ENCODE measurements at places on chromosomes 16 and 17. TPM values are rescaled to one million over a fixed set of nuclear protein-coding genes. Genes with fewer than 3 reads are reported as not detected.

- no peak for DNase-seq
Measured at GRCh38 chr16:21565861-21566669, 33.3 kb upstream of the METTL9 start.

- no peak for DNase-seq
Measured at GRCh38 chr16:88338111-88338510, 44.6 kb upstream of the ZNF469 start.

GRCh38 chr17:30351735-30352134, 17.9 kb upstream of the TMIGD1 start:
- DNase-seq: no peak

- no peak for DNase-seq
Measured at GRCh38 chr17:32155896-32156295, 13.6 kb downstream of the RHOT1 start.

DNA sequence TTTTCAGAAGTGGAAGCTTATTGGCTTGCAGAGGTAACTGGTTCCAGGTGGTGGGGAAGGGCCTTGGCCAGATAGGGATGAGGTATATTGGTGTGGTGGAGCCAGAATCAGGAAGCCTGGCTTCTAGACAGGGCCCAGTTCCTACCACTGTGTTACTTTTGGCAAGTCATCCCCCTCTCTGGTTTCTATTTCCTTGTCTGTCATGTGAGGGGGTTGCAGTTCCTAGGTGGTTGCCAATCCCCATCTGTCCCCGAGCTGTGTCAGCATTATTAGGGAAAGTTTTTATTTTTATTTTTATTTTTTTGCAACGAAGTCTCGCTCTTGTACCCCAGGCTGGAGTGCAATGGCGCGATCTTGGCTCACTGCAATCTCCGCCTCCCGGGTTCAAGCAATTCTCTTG, 3.0 kb downstream of the SMCR8 start:
- no peak for DNase-seq

DNA sequence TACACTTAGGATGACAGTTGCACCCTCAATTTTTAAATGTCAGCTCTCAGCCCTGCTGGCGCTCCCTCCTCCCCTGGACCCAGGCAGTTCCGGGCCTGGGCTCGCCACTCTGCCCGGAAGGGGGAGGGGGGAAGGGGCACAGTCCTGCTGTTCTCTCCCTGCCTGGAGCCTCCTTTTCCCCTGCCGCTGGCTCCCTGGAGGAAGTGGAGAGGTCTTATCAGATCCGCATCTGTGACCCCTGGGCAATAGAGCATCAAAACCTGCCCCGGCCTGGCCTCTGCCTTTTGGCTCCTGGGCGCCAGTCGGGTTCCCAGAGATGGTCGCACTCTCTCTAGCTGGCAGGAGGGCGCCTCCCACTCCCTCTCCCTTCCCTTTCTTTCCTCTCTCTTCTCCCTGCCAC, 149.3 kb downstream of the IRF8 start:
- DNase-seq: no peak

- no peak for DNase-seq
Measured at GRCh38 chr17:14690704-14691103, 389.8 kb downstream of the HS3ST3B1 start.

DNA sequence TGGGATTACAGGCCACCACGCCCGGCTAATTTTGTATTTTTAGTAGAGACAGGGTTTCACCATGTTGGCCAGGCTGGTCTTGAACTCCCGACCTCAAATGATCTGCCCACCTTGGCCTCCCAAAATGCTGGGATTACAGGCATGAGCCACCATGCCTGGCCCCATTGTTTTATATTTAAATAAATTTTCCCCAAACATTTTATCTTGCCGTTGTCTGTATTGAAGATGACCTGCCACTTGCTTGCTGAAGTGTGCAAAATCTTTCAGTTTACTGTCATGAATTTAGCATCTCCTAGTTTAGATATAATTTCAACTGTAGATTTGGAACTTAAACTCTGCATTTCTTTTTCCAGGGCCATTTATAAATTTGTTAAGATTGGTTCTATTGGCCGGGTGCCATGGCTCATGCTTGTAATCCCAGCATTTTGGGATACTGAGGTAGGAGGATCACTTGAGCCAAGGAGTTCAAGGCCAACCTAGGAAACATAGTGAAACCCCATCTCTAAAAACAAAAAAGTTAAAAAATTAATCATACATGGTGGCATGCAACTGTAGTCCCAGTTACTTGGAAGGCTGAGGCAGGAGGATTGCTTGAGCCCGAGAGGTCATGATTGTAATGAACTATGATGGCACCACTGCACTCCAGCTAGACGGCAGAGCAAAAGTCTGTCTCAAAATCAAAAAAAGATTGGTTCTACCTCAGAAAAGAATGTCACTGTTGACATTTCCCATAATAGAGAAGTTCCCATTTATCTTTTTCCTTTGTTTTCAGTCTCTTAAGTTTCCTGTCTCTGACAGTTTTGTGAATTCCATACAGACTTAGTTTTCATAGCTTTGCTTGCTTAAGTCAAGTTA, 84.4 kb downstream of the VMP1 start:
- no peak for DNase-seq

- DNase-seq: no peak
Measured at GRCh38 chr17:82674656-82675475, 23.6 kb downstream of the RAB40B start.

DNA sequence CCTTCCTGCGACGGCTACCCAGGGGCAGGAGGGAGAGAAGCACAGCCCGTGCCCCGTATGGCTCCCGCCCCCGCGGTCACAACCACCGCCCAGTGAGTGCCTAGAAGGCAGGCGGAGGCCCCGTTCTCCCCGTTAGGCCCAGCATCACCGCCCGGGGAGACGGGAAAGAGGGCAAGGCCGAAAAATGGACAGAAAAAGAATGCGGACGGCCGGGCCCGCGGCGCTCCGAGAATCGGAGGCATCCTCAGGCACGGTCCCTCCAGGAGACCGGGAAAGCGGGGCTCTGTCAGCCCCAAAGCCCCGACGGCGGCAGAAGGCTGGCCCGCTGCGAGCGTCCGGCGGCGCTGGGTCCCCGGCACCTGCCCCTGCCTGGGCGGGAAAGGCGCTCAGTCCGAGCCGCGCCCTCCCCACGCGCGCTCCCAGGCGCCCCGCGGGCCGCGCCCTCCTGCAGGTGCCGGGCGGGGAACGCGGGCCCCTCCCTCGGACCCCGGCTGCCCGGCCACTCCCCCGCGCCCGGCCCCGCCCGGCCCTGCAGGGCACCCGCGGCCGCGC, 407 bp downstream of the MCRIP1 start:
- peak; percentile 34 for DNase-seq

- DNase-seq: no peak
Measured at GRCh38 chr17:3890878-3891219, 2.0 kb downstream of the CAMKK1 start.

- DNase-seq: no peak
Measured at GRCh38 chr17:82327289-82327688, 6.3 kb downstream of the SECTM1 start.

DNA sequence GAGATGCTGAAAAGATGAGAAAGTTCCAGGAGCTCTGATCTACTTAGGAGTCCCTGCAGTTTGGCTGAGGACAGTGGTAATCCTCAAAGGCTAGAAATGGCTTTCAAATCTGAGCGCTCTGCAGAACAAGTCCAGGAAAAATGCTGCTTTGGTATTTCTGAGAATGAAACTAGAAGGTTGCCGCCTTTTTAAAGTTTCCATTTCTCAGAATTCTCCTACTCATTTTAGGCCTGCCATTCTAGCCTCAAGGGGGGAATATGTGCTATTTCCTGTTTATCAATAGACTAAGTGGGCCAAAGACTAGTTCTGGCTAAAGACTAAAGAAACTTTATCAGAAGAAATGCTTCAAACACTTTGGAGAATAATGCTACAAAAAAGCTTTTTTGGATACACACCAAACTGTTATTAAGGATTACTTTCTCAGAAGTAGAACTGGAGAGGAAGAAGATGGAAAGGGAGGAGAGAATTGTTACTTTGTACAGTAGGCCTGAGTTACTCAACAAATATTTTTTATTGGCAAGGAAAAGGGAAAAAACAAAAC, at the start of gene SLFN12L:
TSS of gene SLFN12L (minus strand) at position 78 of the 541 bp plus-strand sequence. CDS start 15,314 bp downstream, outside the sequence.
- no peak for DNase-seq

DNA sequence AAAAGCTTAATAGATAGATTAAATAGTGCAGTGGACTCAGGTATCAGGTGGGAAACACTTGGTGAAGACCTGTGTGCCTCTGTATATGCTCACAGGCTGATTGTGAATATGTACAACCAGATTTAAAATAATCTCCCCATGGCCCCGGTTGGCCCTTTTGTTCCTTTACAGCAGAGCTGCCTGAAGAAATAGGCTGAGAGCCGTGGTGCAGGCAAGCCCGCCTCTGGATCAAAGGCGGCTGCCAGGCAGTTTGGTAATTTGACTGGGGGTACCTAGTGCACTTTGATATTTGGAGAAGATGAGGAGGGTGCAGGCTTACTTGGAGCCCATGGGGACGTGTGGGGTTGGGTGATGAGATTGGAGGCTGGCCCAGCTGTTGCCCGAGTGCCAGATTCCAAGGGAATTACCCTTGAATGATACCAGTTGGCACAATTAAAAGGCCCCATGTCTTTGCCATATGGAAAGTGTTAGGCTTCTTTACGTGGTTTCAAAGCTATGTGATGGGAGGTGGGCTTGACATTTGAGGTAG, 5.0 kb downstream of the NKD1 start:
- no peak for DNase-seq

- no peak for DNase-seq
Measured at GRCh38 chr16:75160386-75160785, 12.1 kb downstream of the ZFP1 start.

Gene CCL3
- not detected for total RNA-seq

Gene ZNF207
- 206 TPM for total RNA-seq

Gene DNAI2
- total RNA-seq: 26.9 TPM

Gene TMEM231
- total RNA-seq: 25.4 TPM

Gene TMEM235
- total RNA-seq: not detected

Gene ABCC1
- 88.0 TPM for total RNA-seq

Gene C17orf78
- total RNA-seq: 2.0 TPM

Gene KRTAP4-9
- total RNA-seq: not detected

Gene SBK1
- total RNA-seq: 4.6 TPM

All from testis (tissue), 5 donors.